Hindlimb muscle (tissue), 1 donor: ENCODE measurements at places on chromosomes 13 and 19. TPM values are rescaled to one million over a fixed set of nuclear protein-coding genes. Genes with fewer than 3 reads are reported as not detected.

MYO16 gene
- polyA plus RNA-seq, result 27.9 TPM

NLRP5 gene
- not detected for polyA plus RNA-seq

FPR3 gene
- polyA plus RNA-seq, result 1.4 TPM

KLK2 gene
- not detected for polyA plus RNA-seq

ZNF844 gene
- polyA plus RNA-seq, result 11.1 TPM

HIPK4 gene
- 1.6 TPM for polyA plus RNA-seq

FXYD3 gene
- 0.97 TPM for polyA plus RNA-seq

DNA sequence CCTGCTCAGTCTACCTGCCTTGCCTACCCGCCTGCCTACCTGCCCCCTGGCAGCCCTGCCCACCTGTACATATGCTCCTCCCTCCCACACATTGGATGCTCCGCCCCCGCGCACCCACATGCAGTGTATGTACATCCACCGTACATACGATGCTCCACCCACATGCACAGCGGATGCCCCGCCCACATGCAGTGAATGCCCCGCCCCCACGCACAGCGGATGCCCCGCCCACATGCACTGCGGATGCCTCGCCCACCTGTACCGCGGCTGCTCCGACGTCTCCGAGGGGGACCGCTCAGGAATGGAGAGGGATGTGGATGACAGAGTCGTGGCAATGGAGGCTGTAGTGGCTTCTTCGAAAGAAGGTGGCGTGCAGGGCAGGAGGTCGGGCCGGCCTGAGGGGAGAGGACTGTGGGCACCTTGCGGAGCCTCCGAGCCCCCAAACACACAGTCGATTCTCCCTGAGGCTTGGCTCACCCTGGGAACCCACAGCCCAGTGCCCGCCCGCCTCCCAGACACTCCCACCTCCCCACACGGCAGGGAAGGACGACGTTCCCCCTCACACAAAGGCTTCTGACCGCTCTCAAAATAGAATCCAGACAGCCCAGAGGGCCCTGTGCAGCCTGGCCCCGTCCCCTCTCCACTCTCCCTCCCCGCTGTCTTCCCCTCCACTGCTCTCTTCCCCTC is 16.5 kb upstream of the CACTIN start:
- DNase-seq, result no peak

- no peak for DNase-seq
Measured at GRCh38 chr13:86000546-86000945, 201.3 kb upstream of the SLITRK6 start.

DNA sequence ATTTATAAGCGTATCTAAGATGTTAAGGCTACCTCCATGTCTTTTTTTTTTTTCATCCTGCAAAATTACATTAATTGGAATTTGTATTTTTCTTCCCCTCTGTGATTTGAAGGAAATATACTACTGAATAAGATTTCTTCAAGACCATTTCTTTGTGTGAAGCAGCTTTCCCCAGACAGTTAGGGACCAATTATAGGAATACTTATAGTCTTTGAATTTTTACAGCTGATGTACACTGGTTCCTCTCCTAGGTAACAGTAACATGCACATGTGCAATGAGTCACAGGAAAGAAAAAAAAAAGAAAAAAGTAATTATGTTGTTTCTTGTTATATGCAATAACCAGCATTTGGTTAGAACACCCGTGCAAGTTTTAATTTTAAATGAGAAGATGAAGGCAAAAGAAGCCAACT is 82.0 kb downstream of the PCDH9 start:
- peak; percentile 20 for DNase-seq

- DNase-seq, result no peak
Measured at GRCh38 chr13:76438050-76438449, 448.2 kb downstream of the KCTD12 start.

DNA sequence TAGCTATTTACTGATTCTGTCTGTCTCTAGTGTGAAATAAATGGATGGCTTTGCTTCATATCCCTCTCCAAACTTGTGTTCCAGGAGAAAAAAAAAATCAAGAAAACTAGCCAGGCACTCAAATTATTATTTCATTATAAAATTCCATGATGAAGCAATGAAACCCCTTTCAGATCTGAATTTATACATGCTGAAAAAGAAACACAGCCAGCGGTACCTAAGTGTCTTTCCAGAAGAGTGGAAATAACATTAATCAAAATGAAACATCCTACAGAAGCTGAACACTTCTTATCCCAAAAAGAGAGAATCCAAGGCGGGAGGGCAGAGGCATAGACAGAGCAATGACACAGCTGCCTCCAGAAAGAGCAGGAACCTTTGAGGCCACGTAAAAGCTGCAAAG is 15.9 kb downstream of the ENOX1 start:
- DNase-seq, result peak; percentile 69

- peak; percentile 36 for DNase-seq
Measured at GRCh38 chr19:35000647-35001501, 751 bp downstream of the GRAMD1A start.

DNA sequence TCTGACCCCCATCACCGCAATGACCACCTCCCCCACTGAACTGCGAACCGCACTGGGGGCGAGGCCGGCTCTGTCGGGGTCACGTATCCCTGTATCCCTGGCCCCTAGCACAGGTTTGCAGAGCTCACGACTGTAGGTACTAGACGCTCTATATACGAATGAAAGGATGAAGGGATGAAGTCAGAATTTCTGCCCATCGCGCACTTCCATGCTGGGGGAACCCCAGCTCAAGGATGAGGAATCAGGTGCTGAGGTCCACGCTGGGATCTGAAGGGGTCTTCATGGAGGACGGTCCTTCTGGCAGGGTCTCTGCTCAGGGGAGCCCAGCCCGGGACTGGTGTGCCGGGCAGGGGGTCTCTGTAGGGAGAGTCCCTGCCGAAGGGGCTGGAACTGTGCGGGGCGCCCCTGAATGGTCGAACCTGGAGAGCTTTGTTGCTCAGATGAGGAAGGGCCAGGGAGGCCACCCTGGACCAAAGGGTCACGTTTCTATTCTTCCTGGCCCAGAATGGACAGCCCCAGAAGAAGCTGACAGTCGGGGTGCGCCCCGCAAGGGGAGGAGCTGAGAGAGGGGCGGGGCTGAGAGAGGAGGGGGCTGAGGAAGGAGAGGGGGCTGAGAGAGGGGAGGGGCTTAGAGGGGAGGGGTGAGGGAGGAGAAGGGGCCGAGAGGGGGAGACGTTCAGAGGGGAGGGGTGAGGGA is 37.9 kb upstream of the SEMA6B start:
- no peak for DNase-seq

DNA sequence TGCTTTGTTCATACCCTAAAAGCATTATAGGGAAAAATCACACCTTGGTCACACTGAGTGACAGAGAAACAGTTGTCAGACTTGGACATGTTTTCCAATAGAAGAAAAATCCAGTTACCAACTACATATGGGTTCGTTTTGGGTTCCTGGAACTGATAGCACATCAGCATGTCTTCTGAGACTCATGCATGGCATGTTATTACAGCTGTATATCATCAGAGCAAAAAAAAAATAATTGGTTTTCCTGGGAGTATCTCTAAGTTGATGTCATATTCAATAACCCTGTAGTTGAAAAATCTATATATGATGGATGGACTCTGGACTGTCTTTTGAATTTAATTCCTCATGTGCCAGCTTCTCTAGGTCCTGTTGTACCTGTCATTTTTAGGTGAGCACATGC is 211.6 kb downstream of the DNAJC15 start:
- DNase-seq, result no peak

GRCh38 chr19:55622242-55622969 is 2.0 kb downstream of the ZNF784 start:
- DNase-seq, result no peak

DNA sequence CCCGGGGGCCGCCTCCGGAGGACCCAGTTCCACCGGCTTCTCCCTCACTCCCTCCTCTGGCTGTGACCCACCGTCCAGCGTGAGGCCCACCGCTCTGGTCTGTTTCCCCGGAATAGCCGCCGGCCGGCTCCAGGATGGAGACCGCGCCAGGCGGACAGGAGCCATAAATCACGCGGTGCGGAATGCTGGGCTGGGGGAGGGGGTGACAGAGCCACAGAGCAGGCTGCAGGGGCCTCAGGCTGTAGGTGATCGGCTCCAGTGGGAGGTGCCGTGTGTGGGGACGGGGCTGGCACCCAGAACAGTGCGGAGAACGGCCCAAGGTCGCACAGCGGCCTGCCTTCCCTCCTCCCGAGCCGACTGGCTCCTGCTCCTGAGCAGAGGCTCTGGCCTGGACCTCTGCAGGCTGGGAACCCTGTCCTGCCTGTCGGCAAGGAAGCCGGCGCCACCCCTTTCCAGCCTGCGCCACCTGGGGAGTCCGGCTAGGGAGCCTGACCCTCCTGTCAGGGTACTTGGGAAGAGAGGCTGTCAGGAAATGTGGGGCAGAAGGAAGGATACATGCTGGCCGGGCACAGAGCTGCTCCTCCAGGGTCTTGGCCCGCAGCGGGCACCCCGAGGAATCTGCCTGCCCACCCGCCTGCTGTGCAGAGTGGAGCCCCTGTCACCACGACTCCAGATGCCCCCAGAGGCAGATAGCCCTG is 8.3 kb downstream of the PIAS4 start:
- DNase-seq, result peak; percentile 26

DNA sequence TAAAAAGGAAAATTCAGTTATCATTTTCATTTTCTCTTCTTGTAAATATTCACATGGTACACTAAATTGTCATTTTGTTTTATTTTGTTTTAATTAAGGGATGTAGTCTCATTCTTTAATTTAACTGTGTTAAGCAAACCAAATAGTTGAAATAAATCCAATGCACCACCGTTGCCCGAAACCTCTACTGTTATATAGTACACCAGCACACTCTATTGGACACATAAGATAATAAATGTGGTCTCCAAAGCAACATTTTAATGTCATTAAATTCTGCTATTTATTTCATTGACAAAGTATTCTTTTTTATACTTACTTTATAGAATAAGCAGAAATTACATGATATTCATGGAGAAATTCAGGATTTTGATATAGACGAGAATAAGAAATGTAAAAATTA is 156.4 kb upstream of the FREM2 start:
- DNase-seq, result peak; percentile 9

GRCh38 chr19:6011206-6011605 is 33.3 kb upstream of the RANBP3 start:
- no peak for DNase-seq

GRCh38 chr13:94548821-94549231 is 47.1 kb downstream of the TGDS start:
- peak; percentile 60 for DNase-seq

GRCh38 chr13:50127726-50128291 is 112.6 kb downstream of the KCNRG start:
- no peak for DNase-seq

DNA sequence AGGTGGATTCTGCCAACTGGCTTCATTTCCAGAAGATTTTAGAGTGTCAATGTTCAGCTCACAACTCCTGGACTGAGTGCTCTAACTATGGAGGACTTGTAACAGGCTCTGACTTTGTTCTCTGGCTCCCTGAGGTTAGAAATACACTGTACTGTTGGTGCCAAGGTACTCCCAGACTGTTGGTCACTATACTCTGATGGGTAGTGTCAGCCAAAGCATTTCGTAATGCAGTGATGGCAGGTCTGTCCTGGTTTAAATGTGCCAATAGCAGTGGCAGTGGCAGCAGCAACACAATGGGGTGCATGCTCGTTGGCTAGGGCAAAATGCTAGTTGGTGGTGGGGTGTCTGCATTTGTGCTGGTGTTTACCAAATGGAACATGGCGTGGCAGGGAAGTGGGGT is 472.2 kb downstream of the TDRD3 start:
- DNase-seq, result no peak

DNA sequence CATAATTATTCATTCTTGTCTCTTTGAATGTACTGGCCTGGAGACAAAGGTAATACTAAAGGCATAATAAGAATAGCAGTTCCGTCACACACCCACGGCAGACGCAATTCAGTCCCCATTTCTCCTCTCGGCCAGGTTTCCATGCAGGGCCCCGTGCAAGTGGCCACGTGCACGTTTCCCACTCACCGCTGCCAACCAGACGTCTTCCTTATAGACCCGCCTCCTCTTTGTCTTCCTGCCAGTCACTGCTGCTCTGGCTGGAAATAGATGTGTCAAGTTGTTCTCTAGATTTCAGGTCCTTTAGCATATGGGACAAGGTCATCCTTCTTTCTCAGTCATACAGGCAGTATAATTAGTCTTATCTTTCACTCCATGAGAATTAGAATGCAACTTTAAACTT is 204.3 kb downstream of the SUCLA2 start:
- DNase-seq, result no peak

- no peak for DNase-seq
Measured at GRCh38 chr19:47310819-47311218, 1.2 kb downstream of the C5AR1 start.

- DNase-seq, result no peak
Measured at GRCh38 chr19:508204-509150, 1.2 kb downstream of the TPGS1 start.

DNA sequence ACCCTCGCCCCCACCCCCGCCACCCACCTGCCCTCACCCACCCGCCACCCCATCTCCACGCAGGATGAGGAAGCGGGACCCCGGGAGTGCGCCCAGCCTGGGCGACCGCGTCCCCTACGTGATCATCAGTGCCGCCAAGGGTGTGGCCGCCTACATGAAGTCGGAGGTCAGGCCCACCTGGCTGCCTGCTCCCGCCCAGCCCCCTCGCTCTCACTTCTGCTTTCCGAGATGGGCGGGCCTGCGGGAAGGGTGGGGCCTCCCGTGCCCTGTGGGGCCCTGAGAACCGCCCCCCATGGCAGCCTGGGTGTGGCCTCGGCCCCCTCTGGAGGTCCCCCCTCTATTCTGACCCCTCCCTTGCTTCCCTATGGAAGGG is 3.1 kb upstream of the SPIB start:
- DNase-seq, result no peak

DNA sequence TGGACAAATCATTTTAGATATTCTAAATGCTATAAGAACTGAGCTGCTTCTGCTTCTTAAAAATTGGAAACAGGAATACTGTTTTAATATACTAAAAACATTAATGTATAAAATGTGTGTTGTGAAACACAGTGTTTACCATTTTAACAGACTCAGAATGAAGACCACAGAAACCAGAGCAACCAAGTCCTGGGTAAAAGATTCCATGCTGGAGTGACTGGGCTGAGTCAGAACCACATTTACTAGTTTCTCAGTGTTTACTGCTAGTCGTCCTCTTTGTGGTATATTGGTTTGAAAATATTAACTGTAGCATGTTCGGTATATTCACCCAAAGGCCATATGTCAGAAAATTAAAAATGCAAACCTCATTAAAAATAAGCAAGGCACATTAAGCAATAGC is 31.9 kb downstream of the ANKRD10 start:
- no peak for DNase-seq
